ENCODE measurements at places on chromosomes 3 and 15.

- DNase-seq, result no peak
Measured at GRCh38 chr15:39585389-39585841, 4.5 kb downstream of the THBS1 start.

DNA sequence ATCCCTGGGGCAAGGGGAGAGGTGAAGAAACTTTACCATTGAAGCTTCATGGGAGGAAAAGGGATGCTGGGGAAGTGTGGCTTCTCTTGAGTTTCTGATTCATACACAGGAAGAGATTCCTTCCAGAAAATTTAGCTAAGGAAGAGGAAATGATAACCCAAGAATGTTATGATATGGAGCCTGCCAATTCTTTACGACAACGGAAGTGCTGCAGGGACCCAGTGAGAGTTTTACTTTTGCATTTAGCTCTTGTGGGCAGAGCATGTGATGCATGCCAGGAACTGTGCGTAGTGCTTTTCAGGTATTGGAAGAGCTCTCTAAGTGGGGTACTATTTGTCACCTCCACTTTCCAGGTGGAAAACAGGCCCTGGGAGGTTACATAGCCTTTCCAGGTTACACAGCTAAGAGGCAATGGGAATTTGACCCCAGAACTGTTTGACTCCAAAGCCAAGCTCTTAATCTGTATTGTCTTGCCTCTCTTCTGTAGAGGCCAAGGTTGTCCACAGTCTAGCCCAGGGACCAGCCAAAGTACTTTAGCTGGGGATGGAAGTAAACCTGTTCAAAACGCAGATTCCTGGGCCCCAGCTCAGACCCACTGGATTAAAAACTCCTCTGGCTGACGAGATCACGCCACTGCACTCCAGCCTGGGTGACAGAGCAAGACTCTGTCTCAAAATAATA, 23.0 kb downstream of the CMTM7 start:
- no peak for DNase-seq

DNA sequence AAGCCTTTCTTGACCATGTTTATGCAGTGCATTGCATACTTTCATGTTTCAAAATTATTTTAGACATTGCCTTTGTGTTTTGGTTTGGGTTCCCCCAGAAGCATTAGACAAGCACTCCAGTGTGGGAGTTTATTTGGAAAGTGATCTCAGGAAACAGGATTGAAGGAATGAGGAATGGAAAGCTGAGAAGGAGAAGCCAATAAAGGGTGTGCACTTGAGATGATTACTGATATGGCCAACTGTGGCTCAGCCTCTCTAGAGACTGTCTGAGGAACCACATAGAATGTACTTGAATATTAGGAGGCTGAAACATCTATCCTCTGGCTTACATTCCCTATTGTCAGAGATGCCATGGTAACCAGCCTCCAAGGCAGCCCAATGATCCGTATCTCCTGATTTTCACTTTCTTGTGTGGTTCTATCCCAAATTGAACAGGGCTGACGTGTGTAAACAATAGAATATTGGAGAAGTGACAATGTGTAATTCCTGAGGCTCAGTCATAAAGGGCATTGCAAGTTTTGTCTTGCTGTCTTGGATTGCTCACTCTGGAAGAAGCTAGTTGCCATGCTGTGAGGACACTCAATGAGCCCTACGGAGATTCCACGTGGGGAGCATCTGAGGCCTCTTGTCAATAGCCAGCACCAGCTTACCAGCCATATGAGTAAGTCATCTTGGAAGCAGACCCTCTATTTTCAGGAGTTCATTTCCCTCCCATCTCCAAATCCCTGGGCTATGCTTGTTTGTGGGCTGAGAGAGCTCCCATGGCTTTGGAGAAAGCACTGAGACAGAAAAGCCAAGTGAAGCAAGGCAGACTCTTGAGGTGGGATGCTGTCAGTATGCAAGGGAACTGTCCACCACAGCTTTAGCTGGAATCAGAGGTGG, 84.7 kb downstream of the SCN11A start:
- DNase-seq, result no peak

GRCh38 chr3:3817865-3818264, 18.6 kb downstream of the LRRN1 start:
- DNase-seq, result no peak

- no peak for DNase-seq
Measured at GRCh38 chr3:4786431-4786830, 192.8 kb upstream of the BHLHE40 start.

DNA sequence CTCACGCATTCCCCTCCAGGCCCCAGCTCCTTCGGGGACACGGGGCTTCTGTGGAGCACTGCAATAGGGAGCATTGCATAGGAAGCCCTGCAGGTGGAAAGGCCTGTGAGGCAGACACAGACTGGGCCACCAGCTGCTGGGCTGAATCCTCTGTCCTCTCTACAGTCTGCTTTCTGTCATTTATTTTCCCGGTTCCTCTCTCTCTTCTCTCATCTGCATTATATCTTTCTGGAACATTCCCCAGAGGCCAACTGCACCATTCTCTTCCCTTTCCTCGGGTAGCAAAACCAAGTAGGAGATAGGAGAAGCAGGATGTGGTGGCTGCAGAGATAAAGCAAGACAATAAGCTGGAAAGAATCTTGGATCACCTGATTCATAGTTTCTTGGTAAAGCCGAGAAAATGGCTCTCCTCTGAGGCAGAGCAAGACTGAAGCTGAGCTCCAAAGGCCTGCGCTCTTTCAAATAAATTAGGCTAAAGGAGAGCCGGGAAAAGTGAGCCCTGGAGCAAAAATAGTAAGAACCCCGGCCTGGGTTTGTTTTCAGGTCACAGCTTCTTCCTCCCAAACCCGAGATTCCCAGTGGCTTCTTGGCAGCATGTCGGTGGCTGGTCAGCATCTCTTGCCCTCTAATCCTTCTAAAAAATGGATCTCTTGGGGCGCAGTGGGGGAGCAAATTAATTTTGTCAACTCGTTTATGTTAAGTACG, 5.3 kb downstream of the TM4SF4 start:
- no peak for DNase-seq

- DNase-seq, result no peak
Measured at GRCh38 chr15:42955518-42955917, 34.9 kb upstream of the TTBK2 start.

DNA sequence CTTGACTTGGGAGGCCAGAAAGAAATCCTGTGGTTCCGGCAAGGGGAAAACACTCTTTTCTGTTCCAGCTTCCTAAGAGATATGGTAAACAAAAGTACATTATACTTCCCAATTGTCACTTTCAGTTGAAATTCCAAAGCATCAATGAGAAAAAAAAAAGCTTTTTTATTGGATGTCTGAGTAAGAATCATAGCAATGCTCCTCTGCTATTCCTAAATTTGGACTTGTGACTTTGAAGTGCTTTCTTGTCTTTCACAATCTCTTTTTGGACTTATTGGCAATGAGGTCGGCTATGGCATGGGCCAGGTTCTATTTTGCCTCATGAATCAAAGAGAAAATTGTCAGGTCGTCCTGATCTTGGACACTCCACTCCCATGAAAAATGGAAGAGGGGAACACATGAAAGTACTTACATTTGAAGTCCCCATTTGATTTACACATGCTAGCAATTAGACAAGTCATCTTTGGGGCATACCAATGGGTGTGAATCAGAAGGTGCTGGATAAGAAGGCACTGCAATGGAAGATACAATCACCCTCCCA, 170.5 kb downstream of the GREM1 start:
- DNase-seq, result no peak

- DNase-seq, result no peak
Measured at GRCh38 chr15:52117549-52117948, 5.0 kb upstream of the BCL2L10 start.

DNA sequence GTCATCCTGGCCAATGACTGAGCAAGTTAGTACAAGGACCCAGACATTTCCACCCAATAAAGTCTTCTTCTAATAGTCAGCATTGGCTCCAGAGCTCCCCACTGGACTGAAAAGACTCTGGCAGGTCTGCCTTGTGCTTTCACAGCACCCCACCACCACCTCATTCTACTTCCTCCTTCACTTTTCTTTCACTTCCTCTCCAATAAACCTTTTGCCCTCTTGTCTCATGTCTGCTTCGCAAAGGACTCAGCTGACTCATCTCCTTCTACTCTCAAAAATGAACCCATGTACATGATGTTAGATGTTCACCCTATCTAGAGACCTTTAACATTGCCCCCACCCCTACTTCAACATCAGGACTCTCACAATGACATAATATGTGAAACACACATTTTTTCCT, 181.0 kb upstream of the PPP2R3A start:
- no peak for DNase-seq

DNA sequence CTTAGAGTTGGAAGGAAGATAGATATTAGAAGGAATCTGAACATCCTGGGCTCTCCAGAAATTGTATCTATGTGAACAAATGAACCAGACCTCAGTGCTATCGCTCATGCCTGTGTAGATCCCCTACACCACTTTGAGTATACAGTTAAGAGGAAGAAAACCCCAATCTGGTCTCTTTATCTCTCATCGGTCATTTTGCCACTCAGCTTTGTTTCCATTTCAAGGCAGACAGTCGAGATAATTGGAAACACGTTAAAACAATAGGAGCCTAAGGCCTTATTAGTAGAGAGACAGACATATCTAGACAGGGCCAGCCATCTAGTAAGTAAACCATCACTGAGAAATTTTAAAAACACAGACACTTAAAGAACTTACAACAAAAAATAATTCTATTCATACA, 101.6 kb downstream of the MYLK start:
- no peak for DNase-seq

DNA sequence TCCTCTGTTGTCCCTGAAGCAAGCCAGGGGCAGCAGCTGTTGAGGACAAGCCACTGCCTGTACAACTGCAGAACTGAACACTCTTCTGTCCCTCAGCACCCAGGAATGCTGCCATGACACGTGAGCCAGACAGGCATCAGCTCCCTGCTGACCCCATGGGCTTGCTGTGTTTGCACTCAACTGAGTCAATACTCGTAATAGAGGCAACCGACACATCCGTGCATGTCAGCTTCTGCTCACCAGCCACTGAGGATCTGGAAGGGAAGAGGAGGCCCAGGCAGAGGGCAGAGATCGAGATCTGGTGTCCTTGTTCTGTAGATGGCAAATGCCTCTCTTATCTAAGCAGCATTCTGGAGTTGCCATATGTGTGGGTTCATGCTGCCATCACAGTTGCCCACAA, 54.3 kb upstream of the SEC61A1 start:
- peak; percentile 15 for DNase-seq

- DNase-seq, result no peak
Measured at GRCh38 chr3:5754602-5755001, 567.1 kb downstream of the EDEM1 start.

DNA sequence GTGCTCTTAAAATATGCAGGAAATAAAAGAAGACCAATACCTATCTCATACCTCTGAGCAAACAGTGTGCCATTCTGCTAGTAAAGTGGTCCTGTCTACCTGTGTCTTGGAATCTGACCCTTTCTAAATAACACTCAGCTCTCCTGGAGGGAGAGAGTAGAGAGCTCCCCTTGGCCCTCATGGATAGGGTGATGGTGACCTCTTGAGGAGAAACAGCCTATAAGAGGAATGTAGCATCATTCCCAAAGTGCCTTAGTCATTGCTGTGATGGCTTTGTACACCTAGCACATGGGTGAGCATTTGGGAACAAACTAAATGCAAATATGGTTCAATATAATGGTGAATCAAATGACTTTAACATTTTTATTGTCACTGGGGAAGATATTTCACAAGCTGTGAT, 10.0 kb downstream of the SNTN start:
- DNase-seq, result no peak

GRCh38 chr3:177936721-177937120, 599.5 kb upstream of the KCNMB2 start:
- DNase-seq, result no peak

DNA sequence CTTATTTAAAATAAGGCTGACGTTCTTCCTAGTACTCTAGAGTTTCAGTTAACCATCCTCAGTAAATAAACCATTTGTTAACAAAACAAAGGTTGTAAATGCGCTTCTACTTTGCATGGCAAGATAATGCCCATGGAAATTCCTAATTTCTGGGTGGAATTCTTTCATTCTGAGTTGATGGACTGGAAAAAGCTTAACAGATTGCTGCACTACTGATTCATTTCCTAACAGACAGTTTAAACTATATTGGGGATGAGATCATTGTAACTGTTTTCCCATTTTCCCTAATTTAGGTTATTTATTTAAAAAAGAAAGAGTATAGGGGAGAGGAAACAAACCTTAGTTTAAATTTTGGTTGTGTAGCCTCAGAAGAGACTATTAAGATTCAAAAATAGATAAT, 342.2 kb downstream of the NLGN1 start:
- DNase-seq, result no peak

DNA sequence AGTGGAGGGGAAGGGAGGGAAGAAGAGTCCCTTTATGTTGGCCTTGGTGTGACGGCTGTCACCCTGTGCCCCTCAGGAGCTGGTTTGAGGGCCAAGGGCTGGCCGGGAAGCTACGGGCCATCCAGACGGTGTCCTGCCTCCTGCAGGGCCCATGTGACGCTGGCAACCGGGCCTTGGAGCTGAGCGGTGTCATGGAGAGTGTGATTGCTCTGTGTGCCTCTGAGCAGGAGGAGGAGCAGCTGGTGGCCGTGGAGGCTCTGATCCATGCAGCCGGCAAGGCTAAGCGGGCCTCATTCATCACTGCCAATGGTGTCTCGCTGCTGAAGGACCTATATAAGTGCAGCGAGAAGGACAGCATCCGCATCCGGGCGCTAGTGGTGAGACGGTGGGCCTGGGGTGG, 8.1 kb upstream of the RCCD1 start:
- DNase-seq, result no peak

DNA sequence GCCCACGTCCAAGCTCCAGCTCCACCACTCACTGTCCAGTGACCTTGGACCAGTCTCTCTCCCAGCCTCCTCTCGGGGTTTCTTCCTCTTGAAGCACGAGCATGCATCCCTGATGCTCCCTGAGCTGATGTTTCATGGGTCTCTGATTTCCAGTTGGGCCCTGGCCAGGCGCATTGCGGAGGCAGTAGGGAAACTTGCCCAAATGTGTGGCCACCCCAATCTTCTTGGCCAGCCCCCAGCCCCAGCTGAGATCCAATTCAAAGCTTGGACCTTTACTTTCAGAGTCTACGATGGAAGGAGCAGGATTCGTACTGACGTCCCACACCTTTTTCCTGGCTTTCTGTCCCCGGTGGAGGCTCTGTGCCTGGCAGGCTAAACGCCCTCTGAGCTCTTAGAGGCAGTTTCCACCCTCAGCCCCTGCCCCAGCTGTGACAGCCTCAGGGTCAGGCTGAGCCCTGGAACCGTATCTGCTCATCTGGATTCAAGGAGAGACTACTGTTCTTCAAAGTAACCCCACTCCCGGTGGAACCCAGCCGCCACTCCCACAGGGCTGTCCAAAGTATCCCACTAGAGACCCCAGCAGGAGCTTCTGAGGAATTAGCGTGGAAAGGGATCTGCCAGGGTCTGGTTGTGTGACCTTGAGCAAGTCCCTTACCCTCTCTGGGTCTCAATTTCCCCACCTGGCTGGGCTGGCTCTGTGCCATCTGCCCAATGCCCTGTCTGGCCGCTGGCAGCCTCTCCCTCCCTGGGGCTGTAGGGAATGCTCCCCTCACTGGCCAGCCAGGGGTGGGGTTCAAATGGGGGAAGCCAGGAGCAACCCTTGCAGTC, 37.4 kb downstream of the CPN2 start:
- DNase-seq, result no peak

- DNase-seq, result no peak
Measured at GRCh38 chr3:105013657-105014056, 353.1 kb upstream of the ALCAM start.

- no peak for DNase-seq
Measured at GRCh38 chr3:65627062-65627461, 411.7 kb downstream of the MAGI1 start.

GRCh38 chr15:78695854-78696253, 54.8 kb upstream of the CHRNB4 start:
- DNase-seq, result no peak

Measured in NCI-H1092 (cell line).